ENCODE measurements at places on chromosomes 5 and 9.

- DNase-seq: no peak
These were observed 258.9 kb upstream of the TLE4 start for GRCh38 chr9:79312686-79313421.

DNA sequence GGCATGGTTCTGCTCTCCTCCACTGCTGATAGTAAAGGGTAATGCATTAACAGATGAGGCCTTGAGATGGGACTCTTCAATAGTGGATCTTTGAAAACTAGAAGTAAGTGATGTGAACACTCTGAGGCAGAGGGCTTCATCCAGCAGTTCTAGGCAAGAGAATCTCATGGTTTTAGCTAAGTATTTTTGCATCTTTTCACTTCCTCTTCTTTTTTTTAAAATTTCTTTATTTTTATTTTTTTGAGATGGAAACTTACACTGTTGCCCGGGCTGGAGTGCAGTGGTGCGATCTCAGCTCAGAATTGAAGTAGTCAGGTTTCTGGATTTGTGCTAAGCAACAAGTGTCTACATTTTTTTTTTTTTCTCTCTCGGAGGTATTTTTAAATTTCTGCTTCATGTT is 101.9 kb downstream of the MTRR start:
- DNase-seq: no peak

DNA sequence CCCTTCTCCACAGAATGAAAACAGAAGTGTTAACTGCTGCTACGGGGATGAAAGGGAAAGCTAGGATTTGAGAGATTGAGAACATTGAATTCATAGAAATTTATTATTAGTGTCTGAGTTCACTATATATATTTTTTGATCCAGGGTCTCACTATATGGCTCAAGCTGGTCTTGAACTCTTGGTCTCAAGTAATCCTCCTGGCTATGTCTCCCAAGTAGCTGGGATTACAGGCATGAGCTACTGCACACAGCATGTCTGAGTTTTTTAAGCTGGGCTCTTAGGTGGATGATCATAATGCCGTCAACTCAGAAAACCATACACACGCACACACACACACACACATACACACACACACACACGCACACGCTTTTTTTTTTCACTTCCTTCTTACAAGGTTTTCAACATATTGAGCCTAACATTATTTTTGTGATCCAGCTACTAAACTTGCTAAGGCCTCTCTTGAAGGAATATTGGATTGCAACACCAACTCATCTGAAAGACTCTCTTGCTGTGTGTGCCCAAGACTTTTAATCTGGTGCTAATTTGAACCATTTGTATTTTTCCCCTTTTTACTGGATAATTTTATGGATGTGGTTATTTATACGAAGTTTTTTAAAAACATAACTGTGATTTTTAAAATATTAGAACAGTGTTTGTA is 1045.4 kb downstream of the DTWD2 start:
- DNase-seq: no peak

- DNase-seq: peak; percentile 41
These were observed at the start of gene PCDHGA2 for GRCh38 chr5:141338538-141339306. TSS of gene PCDHGA2 (plus strand) at chr5:141338760.

DNA sequence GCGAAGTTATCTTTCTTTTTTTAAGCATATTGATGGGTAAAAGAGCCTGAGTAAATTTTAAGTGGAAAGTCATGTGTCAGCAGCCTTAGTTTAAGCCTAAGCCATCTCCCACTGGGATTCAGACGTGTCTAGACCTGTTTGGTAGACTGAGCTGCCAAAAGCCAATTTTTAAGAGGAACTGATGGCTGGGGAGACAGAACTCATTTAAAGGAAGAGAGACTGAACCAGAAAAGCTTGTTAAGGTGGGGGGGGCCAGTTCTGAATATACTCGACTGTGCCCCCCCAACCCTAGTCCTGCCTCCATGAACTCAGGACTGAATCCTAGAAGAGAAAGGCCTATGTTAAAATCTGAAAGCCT is 58.3 kb upstream of the PLPP1 start:
- no peak for DNase-seq

DNA sequence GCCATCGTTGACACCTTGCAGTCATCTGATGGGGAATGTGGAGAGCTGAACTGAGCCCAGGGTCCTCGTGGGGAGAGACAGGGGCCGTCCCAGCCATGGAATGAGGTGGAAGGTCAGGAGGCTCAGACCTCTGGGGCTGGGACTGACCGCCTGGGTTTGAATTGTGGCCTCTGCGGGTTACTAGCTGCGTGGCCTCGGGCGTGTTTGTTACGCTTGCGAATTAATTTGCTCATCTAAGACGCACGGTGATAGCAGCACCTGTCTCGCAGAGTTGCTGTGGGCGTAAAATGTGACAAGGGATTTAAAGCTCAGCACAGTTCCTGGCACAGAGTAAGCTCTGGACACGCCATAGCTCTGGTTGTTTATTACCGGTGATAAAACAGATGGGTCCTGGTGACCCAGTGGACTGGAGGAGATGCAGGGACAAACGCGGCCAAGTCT is 19.4 kb upstream of the DAB2IP start:
- no peak for DNase-seq

Data from astrocyte of the hippocampus (primary cell).